ENCODE measurements at places on chromosomes 3 and 15.
A peak's percentile ranks its signal among the peaks of the same experiment; 100 is the strongest.

DNA sequence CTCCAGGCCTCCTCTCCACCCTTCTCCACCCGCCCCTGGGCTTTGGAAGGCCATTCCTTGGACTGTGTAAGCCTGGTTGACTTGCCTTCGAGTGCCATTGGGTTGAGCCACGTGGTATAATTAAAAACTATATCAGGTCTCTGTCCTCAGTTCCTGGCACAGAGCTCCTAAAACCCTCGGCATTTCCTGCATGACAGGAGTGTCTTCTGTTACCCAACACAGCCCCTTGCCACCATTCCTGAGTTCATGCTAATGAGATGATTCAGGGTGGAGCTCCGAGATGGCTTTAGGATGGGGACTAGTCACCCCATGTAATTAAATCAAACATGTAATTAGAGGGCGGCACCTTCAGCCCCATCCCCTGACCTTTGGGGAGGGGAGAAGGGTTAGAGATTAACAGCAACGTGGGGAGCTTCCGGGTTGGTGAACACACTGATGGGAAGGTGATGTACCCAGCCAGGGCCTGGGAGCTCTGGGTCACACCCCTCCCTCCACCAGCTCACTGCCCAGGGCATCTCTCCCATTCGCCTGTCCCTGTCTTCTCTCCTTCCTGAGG lies 256.4 kb downstream of the FAM43A start:
- no peak for DNase-seq

DNA sequence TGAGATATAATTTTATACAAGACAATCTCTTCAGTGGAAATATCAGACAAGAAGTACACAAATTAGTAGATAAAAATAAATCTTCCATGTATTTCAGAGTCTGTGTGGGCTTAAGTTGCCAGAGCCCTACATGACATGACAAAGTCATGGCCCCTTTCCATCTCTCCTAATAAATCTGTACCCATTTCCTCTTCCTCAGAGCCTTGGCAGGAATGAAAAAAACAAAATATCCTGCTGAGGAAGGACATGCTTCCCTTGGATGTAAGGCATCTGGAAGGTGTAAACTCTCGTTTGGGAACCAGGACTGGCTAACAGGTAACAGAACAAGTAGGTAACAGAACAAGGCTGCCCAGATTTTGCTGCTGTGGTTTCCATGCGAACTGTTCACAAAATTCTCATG lies 148.1 kb downstream of the SNRK start:
- no peak for DNase-seq

- DNase-seq: no peak
These were observed 122.1 kb upstream of the PLAAT1 start for GRCh38 chr3:193118907-193119306.

DNA sequence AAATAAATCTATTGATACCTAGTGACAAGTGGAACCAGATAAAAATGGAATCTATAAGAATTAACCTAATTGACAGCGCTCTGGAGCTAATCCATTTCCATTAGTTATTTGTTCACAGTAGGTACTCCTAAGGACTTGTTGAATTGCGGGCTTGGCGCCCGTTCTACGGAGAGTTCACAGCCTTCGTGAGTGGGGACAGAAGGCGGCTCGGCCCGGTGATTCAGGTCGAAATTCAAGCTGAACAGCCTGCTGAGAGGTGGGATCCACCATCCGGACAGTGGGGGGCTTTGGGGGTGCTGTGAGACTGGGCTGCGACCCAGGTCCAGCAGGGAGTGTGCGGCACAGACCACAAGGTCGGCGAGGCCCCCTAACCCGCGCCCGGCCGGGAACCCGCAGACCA lies 779 bp upstream of the CTNNB1 start:
- peak; percentile 45 for DNase-seq

GRCh38 chr15:90880381-90881145 lies 3.7 kb upstream of the FES start:
- no peak for DNase-seq

GRCh38 chr15:64858021-64858575 lies 16.4 kb downstream of the PLEKHO2 start:
- no peak for DNase-seq

DNA sequence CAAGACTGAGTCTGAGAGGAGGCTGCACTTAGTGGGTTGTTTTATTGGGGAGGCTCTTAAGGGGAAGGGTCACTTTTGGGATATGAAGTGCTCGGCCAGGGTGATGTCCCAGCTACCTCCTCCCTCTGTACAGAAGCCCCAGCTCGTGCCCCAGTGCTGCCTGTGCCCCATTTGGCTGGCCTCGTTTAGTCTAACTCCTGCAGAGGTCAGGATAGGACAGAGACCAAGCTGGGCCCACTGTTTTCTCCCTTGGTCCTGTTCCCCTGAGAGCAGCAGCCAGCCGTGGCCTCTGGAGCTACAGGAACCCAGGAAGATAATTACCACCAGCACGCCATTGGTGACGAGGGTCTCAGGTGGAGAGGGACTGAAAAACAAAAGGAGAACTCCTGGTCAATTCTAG lies 18.5 kb downstream of the PLA2G4E start:
- DNase-seq: no peak

GRCh38 chr15:82647045-82647834 lies at the start of gene CPEB1:
Gene CPEB1, minus strand, starts transcription at chr15:82647363. Its CDS starts 18,904 bp downstream, at chr15:82628459.
- DNase-seq: peak; percentile 5

DNA sequence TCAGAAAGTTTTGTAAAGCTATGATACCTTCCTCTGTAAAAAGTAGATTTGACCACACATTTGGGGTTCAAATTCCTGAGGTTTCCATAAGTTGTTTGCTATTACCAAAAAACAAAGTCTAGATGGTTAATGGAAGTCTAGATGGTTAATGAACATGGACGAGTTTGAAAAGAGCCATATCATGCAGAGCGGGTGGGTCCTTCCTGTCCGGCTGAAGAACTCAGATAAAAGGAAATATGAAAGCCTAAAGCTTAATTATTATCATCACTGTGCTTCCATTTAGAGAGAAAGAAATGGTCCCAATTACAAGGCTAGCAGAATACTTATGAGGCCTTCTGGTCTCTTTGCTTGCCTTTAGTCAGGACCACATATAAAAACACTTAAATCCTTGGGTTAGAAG lies 132.1 kb upstream of the SATB1 start:
- DNase-seq: no peak

Data from astrocyte of the spinal cord (primary cell).